CD4-positive, alpha-beta T cell treated with Interleukin-12 subunit alpha and Interleukin-12 subunit beta, for 1 hour (primary cell): ENCODE measurements at places on chromosomes 16 and 17.

DNA sequence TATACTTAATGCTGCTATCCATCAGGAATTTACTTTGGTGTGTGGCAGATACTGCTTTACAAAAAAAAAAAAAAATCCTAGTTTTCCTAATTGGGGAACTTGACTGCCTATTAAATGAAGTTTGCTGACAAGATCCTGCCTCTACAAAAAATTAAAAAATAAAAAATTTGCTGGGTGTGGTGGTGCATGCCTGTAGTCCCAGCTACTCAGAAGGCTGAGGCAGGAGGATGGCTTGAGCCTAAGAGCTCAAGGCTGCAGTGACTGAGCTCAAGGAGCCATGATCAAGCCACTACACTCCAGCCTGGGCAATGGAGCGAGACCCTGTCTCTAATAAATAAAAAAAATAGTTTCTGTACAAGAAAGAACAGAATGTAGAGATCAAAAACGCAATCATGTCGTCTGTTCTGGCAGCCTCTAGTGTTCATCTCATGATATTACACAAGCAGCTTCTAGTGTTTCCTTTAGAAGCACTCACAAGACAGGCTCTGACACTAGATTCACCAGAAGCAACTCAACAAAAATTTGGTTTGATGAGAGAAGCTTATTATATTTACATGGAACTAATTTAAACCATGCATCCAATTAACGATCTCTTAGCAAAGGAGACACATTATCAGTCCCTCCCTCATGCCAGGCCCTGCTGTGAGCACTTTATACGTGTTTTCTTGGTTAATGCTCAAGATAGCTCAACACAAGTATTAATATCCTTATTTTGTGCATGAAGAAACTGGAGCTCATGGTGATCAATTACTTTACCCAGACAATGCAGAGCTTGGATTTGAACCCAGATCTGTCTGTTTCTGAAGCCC is 6.8 kb upstream of the KRTAP17-1 start:
- DNase-seq: peak; percentile 61

GRCh38 chr17:30292286-30292858 is 628 bp upstream of the BLMH start:
- no peak for DNase-seq

- DNase-seq: peak; percentile 8
Measured at GRCh38 chr17:37642681-37643080, 565 bp downstream of the DDX52 start.

- no peak for DNase-seq
Measured at GRCh38 chr16:9647981-9648701, 534.1 kb downstream of the GRIN2A start.

GRCh38 chr16:85888405-85889331 is 10.3 kb upstream of the IRF8 start:
- DNase-seq: no peak

- DNase-seq: no peak
Measured at GRCh38 chr16:23051587-23051986, 97.7 kb downstream of the USP31 start.

- DNase-seq: peak; percentile 93
Measured at GRCh38 chr16:27202923-27203506, 311 bp upstream of the KDM8 start.

DNA sequence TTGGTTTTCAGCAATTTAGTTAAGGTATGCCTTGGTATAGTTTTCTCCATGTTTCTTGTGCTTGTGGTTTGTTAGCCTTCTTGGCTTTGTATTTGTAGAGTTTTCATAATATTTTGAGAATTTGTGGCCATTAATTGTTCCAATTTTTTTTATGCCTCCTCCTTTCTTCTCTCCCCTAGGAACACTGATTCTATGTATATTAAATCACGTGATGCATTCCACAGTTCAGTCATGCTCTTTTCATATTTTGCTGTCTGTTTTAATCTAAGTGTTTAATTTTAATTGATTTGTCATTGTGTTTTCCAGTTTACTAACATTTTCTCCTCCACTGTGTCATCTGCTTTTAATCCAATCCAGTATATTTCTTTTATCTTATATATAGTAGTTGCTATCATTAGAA is 263.6 kb downstream of the SHISA9 start:
- DNase-seq: no peak

- no peak for DNase-seq
Measured at GRCh38 chr17:9893411-9894012, 11.6 kb downstream of the RCVRN start.

DNA sequence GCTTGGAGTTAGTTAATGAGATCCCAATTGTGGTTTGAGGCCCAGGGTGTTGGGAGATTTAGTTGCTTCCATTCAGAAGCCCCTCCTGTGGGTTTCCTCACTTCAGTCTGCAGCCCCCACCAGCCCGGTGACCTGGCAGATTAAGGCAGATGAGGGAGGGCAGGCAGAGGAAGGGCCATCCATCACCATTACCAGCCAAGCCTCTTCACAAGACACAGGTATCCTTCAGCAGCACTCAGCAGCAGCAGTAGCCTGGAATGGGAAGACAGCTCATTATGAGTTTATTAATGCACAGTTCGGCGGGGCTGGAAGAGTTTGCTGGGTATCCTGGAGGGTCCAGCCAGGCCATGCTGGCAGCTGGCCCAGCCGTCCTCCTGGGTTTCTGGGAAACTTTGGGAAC is 90.0 kb upstream of the GPRC5B start:
- DNase-seq: no peak

DNA sequence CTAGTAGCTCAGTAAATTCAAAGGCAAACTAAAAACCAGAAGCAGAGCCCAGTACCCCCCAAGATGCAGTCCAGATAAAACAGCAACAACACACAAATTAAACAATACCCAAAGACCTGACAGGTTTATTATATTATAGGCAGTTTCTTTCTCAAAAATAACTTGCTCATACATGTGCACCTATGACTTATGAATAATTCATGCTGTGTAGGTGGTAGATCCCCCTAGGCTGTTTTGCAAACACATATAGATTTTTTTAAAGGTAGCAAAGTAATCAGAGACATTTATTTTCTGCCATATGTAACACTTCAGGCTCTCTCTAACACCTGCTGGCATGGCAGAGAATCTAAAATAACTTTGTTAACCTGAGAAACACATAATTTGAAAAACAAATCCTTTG is 27.2 kb downstream of the CACNG1 start:
- DNase-seq: no peak

- DNase-seq: no peak
Measured at GRCh38 chr17:63837480-63837879, 5.0 kb downstream of the SMARCD2 start.

DNA sequence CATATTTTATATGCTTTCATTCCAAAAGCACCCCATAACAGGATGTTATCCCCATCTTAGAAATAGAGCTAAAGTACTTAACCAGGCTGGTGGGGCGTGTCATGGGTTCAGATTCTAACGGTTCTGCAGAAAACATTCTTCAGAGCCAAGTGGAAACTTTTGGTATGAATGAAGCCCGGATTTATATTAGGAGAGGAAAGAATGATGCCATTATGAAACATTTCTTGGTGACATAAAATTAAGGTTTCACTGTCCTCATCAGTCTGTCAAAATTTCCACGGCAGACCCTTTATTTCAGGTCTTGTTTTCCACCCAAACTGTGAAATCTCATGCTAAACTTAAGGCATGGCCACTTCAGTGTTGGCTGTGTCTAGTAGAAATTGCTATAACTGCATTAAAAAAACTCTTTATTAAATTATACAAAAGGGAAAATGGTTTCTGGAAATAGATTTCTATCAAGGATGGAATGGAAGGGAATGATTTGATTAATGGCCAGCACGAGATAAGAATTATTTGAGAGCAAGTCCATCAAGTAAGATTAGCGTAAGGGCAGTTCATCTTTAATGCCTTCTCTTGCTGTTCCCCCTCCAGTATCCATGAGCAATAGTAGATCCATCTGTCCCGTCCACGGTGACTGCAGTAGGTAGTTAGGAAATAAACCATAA is 11.7 kb downstream of the PRKCA start:
- no peak for DNase-seq

- no peak for DNase-seq
Measured at GRCh38 chr17:78517421-78517820, 59.8 kb downstream of the DNAH17 start.

DNA sequence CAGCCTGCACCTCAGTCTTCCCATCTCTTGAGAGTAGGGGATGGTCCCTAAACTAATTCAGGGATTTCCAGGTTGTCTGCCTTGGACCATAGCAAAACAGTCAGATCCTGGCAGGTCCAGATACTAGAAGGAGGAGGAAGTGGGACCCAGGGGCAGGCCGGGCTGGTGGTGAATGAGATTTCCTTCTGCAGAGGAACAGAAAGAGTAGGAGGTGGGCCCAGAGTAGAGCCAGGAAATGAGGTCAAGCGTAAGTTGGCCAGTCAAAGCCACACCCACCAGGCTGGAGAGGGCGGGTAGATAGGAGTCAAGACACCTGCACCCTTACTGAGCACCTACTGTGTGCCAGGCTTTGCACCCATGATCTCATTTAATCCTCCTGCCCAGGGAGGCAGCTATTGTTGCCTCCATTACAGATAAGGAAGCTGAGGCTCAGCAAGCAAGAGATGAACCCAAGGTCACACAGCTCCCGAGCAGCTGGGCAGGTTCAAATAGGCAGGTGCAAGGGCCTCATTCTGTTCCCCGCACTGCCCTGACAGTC is 2.6 kb downstream of the CDH5 start:
- no peak for DNase-seq

- no peak for DNase-seq
Measured at GRCh38 chr17:7732981-7733539, 15.5 kb downstream of the DNAH2 start.

DNA sequence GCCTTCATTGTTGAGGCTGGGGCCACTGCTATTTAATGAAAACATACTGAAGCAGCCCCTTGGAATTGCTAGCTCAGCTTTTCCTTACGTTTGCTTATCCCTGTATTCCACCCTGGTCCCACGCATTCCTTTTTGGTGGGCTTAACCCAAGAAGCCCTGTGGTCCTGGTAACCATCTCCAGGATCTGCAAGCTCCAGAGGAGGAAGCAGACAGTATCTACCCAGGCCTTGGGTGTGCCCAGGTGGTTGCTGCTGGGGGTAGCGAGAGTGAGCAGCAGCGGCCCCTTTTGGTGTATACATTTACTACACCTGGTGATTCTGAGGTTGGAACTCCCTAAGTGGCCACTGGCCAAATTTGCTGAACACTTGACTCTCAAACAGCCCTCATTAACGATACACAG is 97.7 kb downstream of the CBLN1 start:
- no peak for DNase-seq

DNA sequence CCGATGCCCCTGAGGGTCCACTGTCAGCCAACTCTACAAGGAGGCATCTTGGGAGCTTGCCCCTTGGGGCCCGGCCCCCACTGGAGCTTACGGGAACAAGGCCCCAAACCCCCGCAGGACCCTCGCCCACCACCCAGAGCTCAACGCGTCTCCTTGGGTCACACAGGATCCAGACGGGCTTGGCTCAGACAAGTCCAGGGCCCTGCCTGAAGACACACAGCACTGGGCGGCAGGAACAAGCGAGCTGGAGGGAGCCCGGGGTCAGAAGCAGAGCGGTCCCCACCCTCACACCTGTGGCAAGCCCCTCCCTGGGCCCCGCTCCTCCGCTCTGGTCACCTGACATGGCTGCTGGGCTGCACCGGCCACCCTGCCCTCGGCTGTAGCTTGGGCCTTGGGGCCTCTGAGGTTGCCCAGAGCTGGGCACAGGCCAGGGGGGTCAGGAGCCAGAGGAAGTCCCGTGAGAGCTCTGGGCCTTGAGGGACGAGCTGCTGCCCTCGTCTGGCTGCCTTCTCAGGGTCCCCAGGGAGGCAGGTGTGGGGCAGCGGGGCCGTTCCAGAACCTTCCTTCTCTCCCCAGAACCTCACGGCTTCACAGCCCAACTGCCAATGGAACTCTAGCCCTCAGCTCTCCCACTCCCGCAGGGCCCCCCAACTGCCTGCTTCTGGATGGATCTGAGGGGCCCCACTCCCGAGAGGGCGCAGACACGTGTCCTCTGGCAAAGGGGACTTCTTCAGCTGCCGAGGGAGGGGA is at the start of gene CCDC154:
CCDC154 (minus strand) TSS at position 577 of the 750 bp plus-strand sequence; CDS start at position 343, 234 bp downstream.
- no peak for DNase-seq

DNA sequence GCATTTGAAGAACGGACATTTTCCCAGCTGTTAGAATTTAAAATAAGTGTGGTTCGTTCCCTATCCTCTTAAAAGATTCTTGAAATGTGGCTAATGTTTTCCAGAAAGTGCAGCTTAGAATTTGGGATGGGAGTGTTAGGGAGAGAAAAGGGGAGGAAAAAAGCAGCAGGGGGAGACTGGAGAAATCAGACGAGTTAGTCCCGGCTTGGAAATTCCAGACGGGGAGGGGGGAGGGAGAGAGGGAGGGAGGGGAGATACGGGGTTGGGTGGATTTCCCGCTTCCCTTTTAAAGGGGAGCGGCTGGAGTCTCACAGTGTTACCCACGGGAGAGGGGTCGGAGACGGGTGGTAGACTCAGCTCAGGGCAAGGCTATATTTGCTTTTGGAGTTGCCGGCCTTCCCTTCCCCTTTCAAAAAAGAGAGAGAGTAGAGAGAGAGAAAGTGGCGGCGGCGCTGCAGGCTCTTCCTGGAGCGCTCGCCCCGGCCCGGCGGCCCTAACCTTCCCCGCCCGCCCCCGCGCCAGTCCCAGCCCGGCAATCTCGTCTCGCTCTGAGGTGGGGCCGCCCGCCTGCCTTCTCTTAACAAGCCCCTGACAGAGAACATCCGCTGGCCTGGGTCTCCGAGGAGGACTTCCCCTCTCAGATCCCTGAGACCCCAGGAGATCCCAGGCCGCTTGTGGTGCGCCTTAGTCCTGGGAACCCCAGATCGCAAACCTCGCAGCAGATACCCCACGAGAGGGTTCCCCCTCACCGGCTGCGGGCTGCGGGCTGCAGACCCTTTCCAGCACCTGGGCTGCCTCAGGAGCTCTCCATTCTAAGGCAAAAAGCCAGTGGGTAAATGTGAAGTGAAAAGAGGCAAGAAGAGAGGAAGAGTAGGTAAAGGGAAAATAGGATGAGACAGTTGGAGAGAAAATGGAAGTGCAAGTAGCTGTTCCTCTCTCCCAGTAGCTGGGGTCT is 6.6 kb downstream of the IGF2BP1 start:
- DNase-seq: no peak

GRCh38 chr16:25845901-25846300 is 154.1 kb downstream of the HS3ST4 start:
- DNase-seq: no peak

GRCh38 chr17:63138713-63139112 is 172.7 kb downstream of the TANC2 start:
- no peak for DNase-seq
